ENCODE measurements at places on chromosomes 7 and 10. TPM values are rescaled to one million over a fixed set of nuclear protein-coding genes. Genes with fewer than 3 reads are reported as not detected.

The SOSTDC1 gene
- total RNA-seq: not detected

The MMD2 gene
- total RNA-seq: not detected

The ANKRD1 gene
- 7.0 TPM for total RNA-seq

The SLC26A5 gene
- total RNA-seq: not detected

The DLD gene
- total RNA-seq: 99.2 TPM

The HMX3 gene
- total RNA-seq: not detected

Measured in A549 treated with DMSO at 1 μM for 4 hours (cell line).